MG63 (cell line): ENCODE measurements at places on chromosomes 13 and 19.

- DNase-seq = no peak
These were observed 24.0 kb upstream of the TBC1D4 start for GRCh38 chr13:75506018-75506417.

GRCh38 chr13:77184455-77184854, 142.4 kb downstream of the MYCBP2 start:
- DNase-seq = no peak

- no peak for DNase-seq
These were observed 301 bp upstream of the ZNF610 start for GRCh38 chr19:52335768-52336116.

- no peak for DNase-seq
These were observed 1.8 kb downstream of the DPF1 start for GRCh38 chr19:38221919-38222830.

- no peak for DNase-seq
These were observed 2.6 kb upstream of the TIMM13 start for GRCh38 chr19:2429917-2430535.

- no peak for DNase-seq
These were observed 11.2 kb upstream of the AKAP8 start for GRCh38 chr19:15390814-15391213.

GRCh38 chr13:29582171-29582570, 13.3 kb downstream of the SLC7A1 start:
- DNase-seq = no peak
